ENCODE measurements at places on chromosomes 5 and 9. TPM values are rescaled to one million over a fixed set of nuclear protein-coding genes. Genes with fewer than 3 reads are reported as not detected.

DNA sequence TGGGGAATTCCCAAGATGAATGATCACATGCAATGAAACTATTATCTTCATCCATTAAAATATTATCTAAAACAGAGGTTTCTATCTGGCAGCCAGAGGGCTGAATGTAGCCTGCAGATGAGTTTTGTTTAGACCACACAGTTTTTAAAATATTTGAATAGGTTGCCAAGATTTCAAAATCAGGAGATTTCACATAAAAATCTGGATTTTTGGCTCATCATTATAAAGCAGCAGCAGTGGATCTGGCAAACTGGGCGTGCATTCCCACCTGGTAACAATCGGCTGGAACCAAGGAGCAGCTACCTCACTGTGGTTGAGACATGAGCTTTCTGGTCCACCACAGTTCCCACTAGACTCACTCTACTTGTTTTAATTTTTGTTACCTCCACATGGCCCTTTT, 155.1 kb downstream of the BNC2 start:
- DNase-seq, result no peak

DNA sequence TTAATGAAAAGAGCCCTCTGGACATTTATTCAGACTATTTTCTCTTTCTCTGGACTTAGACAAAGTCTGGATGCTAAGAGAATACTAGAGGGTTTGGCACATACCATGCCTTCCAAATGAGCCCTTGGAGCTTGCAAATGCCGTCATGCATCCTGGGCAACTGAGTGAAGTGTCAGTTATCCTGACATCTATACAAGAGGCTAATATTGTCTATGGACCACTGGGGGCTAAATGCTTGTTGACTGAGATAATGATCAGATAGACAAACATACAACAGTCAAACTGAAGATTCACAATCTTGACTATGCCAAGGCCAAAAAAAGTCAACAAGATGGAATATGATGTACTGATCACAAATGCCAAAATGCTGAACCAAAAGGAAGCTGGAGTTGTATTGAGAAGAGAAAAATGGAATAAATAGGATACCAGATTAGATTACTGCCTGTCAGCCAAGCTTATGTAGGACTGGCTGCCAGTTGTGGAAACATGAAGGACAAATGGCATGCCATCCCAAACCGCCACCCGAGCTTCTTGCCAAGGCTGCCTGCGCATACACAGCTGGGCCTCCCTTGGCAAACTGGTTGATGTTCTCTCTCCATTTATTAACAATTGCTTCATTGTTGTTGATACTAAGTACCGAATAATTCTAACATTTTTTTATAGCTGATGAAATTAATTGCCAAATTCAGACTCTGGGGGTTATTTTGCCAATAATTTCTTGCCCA, 240.1 kb upstream of the GRAMD2B start:
- no peak for DNase-seq

GRCh38 chr5:146580237-146580636, 64.2 kb upstream of the GPR151 start:
- DNase-seq, result no peak

DNA sequence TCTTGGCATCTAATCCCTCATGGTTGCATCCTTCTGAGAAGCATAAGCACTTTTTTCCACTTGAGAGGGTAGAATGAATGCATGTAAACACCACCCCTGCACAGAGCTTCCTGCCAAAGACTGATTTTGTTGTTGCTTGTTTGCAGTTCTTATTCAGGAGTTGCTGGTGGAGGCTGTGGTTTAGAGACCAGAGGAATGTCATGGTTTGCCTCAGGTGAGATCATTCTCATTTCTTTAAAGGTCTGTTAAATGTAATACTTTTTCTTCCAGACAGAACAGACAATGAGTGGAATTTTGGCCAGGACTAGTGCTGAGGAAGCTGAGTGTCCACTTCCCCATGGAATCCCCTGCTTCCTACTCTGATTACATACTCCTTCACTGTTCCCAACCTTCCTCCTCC, 3.2 kb upstream of the TNC start:
- no peak for DNase-seq

DNA sequence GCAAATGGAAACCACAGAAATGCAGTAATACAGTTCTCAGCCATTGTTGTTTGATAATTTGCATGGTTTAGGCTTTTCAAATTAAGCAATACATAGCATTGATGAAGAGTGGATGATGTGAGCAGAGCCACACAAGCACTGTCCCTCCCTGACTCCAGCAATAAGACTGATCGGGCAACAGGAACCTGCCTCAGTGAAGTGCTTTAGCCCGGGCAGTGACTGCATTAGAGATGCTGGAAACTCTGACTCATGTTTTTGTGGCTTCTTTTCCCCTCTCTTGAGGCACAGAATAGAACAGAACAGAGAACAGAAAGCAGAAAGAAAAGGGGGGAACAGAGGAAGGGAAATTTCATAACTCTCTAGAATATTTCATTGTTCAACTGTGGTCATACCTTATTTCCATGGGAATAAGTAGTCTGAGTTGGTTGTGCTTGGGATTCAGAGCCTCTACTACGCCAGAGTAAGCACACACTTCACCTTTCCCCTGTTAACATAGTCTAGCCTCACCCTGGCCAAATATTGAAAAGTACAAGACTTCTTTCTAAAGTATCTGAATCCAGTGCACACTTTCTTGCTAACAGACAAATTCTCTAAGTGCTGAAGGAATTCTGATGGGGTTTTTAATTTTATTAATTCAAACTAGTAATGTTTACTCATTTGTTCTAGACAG, 164.8 kb upstream of the VCAN start:
- peak; percentile 39 for DNase-seq

DNA sequence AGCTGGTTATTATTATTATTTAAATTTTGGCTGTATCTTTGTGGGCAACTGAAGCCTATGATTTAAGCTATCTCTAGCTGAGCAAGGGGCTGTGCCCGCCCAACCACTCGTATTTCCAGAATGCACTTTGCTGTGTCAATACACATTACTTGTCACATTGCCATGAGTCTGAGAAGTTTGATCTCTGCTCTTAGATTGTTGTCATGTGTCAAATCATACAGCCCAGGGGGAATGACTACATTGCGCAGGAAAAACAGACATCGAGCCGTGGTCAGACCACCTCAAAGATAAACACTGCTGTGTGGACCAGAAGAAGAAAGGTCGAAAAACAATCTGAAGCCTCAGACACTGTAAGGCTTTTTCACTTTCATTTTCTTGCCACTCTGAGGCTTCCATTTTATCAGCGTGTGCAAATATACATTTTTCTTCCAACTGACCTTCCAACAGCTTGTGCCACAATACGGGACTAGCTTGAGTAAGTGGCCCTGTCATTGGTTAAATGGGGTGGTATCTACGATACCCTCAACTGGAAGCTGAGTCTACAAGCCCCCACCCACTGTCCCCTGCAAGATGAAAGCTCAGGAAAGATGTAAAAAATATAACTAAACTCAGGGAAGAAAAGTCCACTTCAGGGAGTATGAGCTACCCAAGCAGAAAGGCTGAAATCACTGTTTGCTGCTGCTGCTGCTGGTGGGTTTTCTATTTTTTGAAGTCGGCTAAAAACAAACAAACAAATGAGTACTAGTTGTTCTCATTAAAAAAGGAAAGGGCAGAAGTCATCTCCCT, 603.0 kb downstream of the BNC2 start:
- no peak for DNase-seq

DNA sequence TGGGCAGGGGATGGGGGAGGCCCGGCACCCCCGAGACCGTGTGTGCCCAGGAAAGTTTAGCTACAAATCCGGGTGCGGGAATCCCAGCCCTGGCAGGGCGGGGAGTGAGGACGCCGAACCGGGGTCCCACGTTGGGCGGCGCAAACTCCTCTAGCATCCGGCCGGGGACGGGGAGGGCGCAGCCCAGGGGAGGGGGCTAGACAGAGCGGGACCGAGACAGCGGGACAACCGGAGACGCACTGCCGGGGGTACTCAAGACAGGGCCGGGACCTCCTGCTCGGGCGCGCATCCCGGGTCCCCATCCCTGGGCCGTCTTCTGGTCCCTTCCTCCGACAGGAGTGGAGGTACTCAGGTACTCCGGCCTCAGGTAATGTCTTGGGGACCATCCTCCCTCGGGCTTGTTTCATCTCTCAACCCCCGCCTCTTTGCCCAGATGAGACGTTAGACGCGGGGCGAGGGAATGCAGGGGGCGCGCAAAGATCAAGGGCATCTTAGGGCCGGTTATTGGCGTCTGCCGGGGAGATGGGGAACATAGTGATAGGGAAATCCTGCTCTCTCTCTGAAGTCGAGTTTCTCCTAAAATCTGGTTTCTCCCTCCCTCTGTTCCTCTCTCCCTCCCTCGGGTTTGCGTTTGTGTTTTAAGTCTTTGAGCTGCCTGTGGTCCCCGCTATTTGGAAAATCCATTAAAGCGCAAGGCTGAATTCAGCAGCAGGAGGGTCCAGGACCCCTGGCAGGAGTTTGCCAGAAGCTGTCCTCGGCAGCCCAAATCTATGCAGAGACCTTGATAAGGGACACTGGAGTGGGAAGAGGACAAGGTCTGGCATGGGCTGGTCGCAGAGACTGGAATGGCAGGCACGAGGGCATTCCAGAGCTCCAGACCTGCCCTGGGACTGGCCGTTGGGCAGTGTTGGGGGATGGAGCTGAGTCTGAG, 815 bp downstream of the PDZD2 start:
- DNase-seq, result no peak

DNA sequence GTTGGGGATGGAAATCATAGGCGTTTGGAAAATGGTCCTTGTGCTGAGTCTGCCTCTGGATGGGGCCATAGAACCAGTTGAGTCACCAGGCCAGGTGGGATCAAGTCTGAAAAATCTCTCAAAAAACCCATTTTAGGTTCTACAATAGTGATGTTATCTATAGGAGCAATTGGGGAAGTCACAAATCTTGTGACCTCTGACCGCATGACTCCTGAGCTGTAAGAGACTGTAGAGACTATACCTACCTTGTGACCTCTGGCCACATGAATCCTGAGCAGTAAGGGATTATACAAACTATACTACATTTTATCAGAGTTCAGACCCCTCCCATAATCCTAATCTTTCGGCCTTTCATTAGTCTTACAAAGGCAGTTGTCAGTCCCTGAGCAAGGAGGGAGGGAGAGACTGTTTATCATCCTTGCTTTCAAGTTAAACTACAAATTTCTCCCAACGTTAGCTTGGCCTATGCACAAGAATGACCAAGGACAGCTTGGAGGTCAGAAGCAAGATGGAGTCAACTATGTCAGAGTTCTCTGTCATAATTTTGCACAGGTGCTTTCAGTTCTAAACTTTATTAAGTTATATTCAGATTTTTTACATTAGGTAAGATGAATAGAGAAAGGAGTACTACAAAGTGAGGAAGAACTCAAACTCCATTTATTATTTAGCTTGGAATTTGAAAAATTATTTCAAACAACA, 11.5 kb upstream of the JMY start:
- no peak for DNase-seq

DNA sequence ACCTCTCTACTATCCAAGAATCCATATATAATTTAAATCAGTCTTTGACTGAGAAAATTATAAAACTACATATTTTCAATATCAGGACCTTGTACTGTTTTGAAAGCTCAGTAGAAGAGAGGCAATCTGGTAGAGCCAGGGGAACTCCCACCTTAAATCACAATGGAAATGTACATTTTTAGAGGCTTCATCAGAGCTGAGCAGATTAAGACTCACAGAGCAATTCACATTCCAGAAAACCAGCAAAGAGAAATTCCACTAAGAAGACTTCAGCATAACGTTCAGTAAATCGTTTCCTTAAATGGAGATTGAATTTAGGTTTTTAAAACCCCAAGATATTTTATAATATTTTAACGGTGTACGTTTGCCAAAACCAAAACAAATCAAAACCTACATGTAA, 227.8 kb upstream of the TRPM3 start:
- DNase-seq, result no peak

Gene FOXD4L5
- 0.90 TPM for polyA plus RNA-seq

Gene C5orf58
- 0.59 TPM for polyA plus RNA-seq

Gene BTNL9
- polyA plus RNA-seq, result 20.9 TPM

Gene FBP2
- 91.5 TPM for polyA plus RNA-seq

Gene MCCC2
- 19.4 TPM for polyA plus RNA-seq

Data from forelimb muscle (tissue), 1 donor.